HCT116 (cell line): ENCODE measurements at places on chromosomes 12 and 14. TPM values are rescaled to one million over a fixed set of nuclear protein-coding genes. Genes with fewer than 3 reads are reported as not detected.

GRCh38 chr12:51949342-51950030 lies 2.0 kb upstream of the ACVR1B start:
- DNase-seq: no peak

DNA sequence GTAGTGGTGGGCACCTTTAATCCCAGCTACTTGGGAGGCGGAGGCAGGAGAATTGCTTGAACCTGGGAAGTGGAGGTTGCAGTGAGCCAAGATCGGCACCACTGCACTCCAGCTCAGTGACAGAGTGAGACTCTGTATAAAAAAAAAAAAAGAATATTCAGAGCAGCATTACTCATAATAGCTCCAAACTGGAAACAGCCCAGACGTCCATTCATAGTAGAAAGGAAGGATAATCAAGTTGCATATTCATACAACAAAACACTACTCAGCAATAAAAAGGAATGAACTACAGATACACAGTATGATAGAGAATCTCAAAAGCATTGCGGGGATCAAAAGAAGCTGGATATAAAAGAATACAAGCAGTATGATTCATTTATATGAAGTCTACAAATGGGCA lies 19.1 kb downstream of the TMEM30B start:
- no peak for DNase-seq

- no peak for DNase-seq
These were observed 69.8 kb upstream of the IFNG-AS1 start for GRCh38 chr12:67919406-67919805.

DNA sequence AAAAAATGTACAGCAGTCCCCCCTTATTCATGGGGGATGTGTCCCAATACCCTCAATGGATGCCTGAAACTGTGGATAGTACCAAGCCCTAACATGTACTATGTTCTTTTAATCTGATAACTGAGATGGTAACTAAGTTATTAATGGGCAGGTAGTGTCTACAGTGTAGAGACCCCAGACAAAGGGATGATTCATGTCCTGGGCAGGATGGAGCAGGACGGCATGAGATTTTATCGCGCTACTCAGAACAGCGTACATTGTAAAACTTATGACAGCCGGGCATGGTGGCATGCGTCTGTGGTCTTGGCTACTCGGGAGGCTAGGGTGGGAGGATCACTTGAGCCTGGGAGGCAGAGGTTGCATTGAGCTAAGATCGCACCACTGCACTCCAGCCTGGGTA lies 37.1 kb downstream of the KIAA0586 start:
- no peak for DNase-seq

DNA sequence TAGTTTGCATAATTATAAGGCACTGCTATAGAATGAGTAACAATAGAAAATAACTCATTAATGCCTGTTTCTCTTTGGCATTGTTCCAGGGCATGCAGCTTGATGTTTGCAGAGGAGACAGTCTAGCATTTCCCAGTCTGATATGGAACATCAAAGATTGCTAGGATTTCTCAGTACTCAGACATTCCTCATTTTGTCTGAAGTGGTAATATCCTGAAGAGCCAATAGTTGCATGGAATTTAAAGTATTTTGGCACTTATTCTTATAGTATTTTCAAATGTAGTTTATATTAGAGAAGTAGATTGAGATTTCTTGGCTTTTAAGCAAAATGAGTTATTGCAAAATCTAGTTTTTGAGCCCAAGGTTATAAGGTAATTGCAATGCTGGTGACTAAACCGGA lies 337.3 kb upstream of the E2F7 start:
- no peak for DNase-seq

DNA sequence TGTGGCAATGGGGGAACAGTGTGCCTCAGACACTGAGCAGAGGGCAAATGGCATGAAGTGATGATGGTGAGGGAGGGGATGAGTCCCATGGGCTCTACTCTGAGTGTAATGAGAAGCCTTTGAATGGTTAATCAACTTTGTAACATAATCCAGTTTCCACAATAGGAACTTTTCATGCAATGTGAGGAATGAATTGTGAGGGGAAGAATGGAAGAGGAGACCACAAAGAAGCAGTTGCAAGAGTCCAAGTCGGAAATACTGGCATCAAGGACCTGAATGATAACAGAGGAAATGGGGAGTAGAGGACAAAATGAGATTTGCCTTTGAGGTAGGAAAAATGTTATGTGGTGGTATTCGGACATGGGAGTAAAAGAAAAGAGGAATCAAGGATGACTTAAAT lies 476.9 kb upstream of the PRICKLE1 start:
- no peak for DNase-seq

DNA sequence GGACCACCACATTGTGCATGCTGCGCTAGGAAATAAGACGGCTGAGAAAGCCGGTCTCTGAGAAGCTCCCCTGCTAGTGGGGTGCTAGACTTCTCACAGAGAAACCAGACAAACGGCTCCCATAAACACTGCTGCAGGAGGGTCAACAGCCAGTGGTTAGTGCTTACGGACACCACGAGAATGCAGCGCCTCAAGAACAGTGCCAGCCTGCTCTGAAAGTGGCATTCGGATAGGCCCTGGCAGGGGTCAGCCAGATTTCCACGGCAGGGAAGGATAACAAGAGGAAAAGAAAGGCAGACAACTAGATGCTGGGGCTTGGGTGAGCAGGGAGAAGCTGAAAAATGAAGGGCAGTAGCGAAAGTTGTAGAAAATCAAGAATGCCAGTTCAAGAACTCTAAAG lies 26.4 kb downstream of the PPTC7 start:
- no peak for DNase-seq

DNA sequence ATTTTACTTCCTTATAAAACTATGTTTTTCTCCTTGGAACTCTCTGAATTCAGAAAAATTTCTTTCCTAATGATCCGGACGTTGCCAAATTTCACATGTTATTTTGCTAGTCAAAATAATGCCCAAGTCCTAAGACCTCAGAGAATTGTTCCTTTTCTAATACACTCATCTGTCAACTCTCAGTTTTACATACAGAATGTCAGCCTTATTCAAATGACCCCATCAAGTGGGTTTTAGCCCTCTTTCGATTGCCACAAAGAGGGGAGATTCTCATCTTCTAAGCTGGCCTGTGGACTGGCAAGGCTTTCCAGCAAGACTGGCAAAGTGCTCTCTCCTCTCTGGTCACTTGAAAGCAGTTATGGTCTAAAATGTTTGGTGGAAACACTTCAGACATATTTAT lies 99.3 kb upstream of the GPHB5 start:
- DNase-seq: no peak

DNA sequence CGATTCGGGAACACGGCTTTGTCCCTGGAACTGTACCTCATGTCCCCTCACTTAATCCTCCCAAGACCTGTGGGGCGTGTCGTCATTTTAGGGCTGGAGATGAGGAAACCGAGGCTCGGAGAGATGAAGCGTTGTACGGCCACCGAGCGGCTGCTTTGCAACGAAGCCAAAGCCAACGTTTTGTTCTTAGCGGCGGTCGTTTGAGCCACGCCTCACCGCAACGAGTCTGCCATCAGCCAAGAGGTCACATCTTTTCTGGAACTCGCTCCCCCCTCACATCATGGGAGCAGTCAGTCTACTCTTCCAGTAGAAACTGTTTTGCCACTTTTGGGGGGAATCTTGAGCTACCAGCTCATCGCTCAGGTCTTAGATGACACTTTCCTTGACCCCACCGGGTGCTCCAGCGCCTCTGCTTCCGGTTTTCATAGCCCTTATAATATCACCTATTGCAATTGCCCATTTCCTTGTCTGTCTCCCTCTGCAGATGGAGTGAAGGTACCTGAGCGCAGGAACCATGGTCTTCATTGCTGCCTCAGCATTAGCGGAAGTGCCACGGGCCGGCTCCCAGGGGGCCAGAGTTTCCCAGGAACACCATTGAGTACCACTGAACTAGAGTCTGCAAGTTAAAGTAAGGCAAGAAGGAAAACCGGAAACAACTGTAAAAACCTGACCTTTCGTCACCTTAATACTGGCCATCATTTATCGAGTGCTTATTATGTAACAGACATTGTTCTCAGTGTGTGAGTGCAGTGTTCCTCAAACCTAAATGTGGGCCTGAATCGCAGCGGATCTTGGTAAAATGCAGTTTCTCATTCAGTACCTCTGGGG lies 19.6 kb downstream of the NINJ2 start:
- no peak for DNase-seq

DNA sequence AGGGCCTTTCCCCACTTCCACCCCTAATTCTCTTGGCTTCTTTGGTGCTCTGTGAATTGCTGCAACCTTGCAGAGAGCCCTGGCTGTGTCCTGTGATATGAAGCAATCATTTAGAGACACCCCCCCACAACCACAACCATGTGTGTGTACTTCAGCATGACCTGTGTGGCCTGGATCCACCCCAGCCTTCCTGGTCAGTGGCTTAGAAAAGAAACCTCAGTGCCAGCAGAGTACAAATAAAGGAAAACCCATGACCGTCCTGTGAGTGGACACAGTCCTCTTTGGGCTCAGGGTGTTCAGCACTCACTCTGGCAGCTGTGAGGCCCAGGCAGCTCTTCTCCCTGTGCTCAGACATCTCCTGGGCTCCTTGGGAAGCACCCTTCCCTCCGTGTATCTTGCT lies 206.6 kb upstream of the DIO3 start:
- no peak for DNase-seq

GRCh38 chr14:20830831-20831230 lies 28.2 kb upstream of the RNASE1 start:
- no peak for DNase-seq

GRCh38 chr14:33016613-33017012 lies 77.9 kb downstream of the NPAS3 start:
- no peak for DNase-seq

DNA sequence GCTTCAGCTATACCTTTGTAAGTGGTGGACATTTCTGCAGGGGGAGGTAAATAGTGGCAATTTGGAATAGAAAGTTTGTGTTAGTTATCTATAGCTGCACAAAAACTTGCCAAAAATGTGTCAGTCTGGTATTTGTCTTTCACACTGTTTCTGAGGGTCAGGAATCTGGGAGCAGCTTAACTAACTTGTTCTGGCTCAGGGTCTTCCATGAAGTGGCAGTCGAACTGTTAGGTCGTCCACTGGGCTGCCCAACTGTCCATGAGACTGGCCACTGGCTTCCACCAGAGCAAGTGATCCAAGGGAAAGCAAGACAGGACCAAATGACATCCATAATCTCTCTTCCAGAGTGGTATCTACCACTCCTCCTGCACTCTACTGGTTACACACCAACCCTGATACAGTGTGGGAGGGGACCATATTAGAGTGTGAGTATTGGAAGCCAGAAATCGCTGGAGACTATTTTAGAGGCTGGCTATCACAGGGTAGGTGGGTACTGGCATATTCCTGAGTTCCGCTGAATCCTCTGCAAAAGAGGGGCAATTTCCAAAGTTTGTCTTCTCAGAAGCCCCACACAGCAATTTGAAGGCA lies 60.9 kb downstream of the DYRK2 start:
- no peak for DNase-seq

- DNase-seq: no peak
These were observed 557.3 kb downstream of the TMTC2 start for GRCh38 chr12:83244001-83244400.

- DNase-seq: no peak
These were observed 39.6 kb downstream of the HECTD4 start for GRCh38 chr12:112342587-112342986.

GRCh38 chr12:28884904-28885679 lies 264.0 kb upstream of the FAR2 start:
- DNase-seq: no peak

- no peak for DNase-seq
These were observed 211.1 kb downstream of the CACNA1C start for GRCh38 chr12:2263901-2264300.

DNA sequence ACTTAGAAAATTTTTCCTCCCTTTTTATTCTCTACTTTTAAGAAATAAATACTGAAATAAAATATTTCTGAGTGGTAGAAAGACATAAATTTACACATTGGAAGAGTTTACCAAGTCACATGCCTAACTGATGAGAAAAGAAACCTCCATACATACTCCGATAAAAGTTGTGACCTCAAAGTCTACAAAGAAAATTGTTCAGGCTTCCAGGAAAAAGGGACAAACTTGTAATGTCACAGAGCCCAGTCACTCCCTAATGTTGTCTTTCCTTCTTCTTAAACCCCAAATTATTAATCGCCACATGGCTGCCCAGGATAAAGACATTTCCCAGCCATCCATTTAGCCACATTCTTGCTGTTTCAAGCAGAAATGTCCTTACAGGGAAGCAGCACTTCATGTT lies 455.3 kb downstream of the MDGA2 start:
- no peak for DNase-seq

DNA sequence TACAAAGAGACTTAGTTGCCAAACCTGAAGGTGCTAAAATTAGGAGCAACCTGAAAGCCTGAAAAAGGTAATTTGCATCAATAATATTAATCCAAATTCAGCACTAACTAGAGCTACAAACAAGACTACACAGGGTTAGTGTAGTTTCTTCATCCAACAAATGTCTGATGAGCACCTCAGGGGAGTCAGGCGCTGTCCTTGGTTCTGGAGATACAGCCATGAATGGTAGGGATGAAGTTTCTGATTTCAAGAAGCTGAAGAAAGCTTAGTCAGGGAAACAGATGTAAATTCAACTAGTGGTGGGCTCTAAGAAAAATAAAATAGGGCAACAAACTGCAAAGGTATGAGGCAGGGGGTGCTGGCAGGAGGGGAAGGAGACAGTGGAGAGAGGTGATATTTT lies 266.3 kb downstream of the GLT1D1 start:
- no peak for DNase-seq

DNA sequence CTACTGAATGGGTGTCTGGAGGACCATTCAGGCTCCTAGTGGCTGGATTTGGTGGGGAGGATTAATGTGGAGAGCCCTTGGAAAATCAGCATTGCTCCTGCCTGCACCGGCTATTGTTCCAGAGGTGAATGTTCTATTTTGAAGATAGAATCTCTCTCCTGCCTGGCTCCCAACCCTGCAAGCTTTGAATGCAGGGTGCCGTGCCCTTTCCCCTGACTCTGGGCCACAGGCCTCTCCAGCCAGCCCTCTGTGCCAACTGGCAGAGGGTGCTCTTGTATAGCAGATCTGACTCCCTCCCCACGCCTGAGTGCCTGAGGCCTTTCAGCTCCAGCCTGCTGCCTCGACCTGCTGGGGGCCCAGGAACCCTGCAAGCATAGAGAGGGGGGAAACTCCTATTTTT lies 106.8 kb downstream of the TMEM260 start:
- no peak for DNase-seq

- no peak for DNase-seq
These were observed 64.6 kb downstream of the EP400 start for GRCh38 chr12:132014092-132014914.

DNA sequence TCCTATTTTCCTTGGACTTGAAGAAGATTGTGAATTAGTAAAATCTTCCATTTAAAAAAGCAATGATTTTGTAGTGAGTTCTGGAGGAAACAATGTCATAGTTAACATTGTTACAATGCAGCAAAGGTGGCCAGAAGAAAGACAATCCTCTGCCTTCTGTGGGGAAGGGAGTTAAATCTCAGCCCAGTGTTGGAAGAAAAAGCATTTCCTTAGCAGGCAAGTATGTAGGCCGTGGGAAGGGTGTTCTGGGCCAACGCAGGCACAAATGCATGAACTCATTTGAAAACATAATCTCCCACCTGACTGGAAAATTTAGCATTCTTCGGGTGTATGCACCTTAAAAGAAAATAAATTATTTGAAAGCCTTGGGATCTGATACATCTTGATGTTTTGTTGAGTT lies 258.6 kb downstream of the ADAMTS20 start:
- DNase-seq: no peak

- no peak for DNase-seq
These were observed 22.1 kb upstream of the CD69 start for GRCh38 chr12:9782547-9783382.

Gene KRT2
- not detected for total RNA-seq

Gene SP7
- not detected for total RNA-seq

Gene INSM2
- not detected for total RNA-seq

Gene TRPV4
- 0.54 TPM for total RNA-seq

Gene TMPRSS12
- total RNA-seq: not detected

Gene KRT79
- not detected for total RNA-seq

Gene MGP
- total RNA-seq: 1.3 TPM

Gene SSPN
- total RNA-seq: 0.17 TPM

Gene CCDC177
- not detected for total RNA-seq

Gene OVCH1
- not detected for total RNA-seq
